ENCODE measurements at places on chromosomes 3 and 15.
A peak's percentile ranks its signal among the peaks of the same experiment; 100 is the strongest.

DNA sequence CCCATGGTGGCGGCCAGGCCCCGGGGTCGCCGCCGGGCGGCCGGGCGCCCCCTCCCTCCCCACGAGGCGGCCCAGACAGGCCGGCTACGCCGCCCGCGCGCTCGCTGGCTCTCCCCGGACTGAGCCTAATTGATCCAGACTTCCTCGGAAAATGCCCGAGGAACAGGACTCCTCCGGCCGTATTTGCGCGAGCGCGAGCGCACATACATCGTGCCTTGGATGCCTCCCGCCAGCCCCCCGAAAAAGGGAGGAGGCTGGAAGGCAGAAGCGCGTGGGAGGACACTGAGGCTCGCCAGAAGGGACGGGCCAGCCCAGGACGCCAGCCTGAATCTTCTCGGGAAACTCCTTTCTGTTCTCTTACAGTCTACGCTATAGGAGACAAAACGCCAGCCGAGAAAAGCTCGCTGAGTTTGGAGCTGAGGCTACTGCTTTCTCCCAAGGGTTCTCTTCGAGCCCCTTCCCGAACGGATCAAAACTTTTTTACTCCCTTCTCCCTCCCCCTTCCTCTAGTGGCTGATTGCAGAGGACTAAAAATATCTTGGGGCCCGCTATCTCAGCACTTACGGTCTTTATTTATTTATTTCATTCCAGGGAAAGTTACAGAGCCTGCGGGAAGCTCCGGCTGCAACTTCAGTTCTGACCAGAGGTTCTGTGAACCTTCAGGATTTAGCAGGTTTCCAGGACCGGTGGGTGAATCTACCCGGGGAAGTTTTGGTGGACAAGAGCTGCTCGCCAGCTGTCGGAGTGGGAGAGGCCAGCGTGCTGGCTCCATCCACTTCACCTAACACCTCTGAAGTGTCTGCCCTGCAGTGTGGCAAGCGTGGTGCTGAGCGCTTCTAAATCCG lies at the start of gene PDZRN3:
Gene PDZRN3, minus strand, starts transcription at position 121 of the 845 bp plus-strand sequence.
- DNase-seq: no peak

DNA sequence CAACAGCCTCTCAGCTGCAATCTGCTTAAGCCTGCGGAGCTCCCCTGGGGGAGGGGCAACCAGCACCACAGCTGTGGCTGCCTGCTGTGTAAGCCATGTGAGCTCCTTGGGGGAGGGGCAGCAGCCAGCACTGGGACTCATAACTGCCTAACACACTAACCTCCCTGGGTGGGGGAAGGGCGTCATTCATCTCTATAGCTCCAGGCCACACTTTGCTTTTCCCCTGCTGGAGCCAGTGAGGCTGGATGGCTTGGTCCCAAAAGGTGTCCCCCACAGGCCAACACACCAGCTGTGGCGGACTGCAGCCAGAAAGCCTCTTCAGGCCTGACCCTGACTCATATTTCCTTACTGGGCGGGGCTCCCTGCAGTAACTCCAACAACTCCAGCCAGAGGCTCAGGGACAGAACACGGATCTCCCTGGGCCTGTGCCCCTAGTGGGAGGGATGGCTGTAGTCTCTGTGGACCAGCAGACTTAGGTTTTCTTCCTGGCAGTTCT lies 129.8 kb downstream of the PPM1L start:
- peak; percentile 47 for DNase-seq

GRCh38 chr15:27866505-27867165 lies 232.5 kb downstream of the OCA2 start:
- no peak for DNase-seq

DNA sequence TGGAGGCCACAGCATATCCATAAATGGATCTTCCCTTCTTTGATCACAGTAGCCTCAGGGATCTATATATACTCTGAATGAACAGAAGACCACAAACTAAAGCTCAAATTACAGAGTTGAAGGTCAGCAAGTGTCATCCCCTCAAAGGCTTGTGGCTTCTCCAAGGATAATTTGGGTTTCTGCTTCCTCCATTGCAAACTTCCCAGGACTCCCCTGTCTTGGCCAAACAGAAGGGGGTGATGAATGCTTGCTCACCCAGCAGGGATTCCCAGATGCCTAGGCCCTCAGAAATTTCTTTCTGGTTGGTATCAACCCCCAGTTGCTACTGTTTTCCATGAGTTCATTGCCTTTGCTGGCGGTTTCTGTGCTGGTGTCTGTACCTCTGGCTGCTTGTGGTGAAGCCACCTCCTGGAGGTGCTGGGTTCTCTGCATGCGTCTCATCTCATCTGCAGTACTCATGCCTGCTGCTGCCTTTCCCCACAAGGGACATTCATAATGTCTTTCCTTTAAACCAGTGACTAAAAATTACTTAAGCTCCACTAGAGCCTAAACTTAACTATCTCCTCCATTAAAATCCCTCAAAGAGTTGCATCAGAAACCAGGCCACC lies 17.7 kb downstream of the ENTPD3 start:
- DNase-seq: no peak

GRCh38 chr15:61651267-61651666 lies 409.0 kb downstream of the VPS13C start:
- DNase-seq: no peak

DNA sequence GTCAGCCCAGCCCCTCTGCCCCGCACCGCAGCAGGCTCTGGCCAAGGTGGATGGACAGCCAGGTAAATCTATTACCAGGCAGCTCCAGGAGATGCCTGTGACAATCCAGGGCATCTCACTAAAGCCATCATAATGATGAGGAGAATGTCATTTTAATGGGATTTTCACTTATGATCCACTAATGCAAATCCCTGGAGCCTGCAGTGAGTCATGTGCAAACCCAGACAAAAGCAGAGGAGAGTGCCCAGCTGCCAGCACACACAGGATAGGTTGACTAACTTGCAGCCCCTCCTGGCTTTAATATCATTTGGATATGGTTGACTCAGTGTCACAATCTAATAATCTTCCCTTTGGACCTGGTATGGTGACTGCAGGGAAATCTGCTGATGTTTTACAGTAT lies 206.9 kb upstream of the TRIM42 start:
- peak; percentile 67 for DNase-seq

DNA sequence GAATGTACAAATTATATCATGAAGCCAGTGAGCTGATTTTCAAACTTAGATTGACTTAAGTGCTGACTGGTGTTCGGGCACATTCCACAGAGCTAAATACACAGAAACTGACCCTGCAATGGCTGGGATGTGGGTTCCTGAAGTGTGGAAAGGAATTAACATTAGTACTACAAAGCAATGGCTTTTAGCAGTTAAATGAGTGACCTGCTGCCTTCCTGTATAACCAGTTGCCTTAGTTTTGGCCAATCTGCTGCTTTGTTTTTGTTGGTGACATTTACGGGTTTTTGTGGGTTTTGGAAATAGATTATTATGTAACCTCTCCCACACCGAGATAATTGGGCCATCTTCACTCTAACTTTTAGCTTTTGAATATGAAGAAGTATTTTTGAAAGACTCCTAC lies 2.4 kb upstream of the SKIC8 start:
- peak; percentile 71 for DNase-seq
